Uterus (tissue), 4 donors: ENCODE measurements at places on chromosomes 3 and 15. TPM values are rescaled to one million over a fixed set of nuclear protein-coding genes. Genes with fewer than 3 reads are reported as not detected.
A peak's percentile ranks its signal among the peaks of the same experiment; 100 is the strongest.

GRCh38 chr3:142502187-142502985, 54.5 kb upstream of the XRN1 start:
- DNase-seq, result no peak

GRCh38 chr3:56783644-56784447, 17.9 kb downstream of the ARHGEF3 start:
- DNase-seq, result peak; percentile 71

- no peak for DNase-seq
These were observed 132.7 kb upstream of the TPRG1 start for GRCh38 chr3:189038773-189039745.

- no peak for DNase-seq
These were observed 66.7 kb downstream of the ATP10A start for GRCh38 chr15:25796395-25796794.

SERINC4 gene
- total RNA-seq, result 0.49 TPM

GOLGA6L24 gene
- not detected for total RNA-seq
